ENCODE measurements at places on chromosomes 7 and 10.

DNA sequence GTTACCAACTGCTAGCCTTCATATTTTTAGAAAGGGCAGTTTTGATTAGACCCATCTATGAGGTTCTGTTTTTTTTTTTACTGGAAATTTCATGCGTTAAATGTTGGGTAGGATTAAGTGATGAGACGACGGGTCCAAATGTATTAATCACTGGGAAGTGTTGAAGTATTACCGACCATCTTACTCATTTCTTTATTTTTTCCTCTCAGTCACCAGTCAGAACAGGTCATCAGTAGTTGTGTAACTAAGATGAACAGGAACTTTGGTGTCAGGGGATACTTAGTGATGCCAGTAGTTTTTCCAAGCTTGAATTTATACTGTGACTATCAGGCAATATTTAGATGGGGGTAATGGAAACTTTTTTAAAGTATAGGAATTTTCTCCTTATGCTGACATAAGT, 14.2 kb downstream of the TFAM start:
- DNase-seq, result no peak

- DNase-seq, result no peak
Measured at GRCh38 chr10:114131094-114131493, 42.9 kb downstream of the CCDC186 start.

DNA sequence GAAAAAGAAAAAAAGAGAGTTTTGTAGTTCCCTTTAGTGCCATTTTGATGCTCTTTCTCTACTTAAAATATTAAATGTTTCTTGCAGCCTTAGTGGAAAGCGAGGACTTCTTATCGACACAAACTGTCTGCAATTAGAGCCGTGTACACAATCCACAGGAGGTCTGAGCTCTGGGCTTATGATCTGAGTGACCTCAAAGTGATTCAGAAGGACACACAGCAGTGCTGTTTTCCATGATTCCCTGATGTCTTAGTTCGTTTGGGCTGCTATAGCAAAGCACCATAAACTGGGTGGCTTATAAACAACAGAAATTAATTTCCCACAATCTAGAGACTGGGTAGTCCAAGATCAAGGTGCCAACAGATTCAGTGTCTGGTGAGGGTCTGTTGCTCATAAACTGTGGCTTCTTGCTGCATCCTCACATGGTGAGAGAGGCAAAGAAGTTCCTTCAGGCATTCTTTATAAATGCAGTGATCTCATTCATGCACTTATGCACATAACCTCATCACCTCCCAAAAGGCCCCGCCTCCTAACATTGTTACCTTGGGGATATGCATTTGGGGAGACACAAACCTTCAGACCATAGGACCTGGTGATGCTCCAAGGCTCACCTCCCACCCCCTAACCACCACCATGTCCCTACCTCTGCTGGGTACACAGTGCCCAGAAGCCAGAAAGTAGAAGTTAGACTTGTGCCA, 204.5 kb upstream of the GHITM start:
- no peak for DNase-seq

DNA sequence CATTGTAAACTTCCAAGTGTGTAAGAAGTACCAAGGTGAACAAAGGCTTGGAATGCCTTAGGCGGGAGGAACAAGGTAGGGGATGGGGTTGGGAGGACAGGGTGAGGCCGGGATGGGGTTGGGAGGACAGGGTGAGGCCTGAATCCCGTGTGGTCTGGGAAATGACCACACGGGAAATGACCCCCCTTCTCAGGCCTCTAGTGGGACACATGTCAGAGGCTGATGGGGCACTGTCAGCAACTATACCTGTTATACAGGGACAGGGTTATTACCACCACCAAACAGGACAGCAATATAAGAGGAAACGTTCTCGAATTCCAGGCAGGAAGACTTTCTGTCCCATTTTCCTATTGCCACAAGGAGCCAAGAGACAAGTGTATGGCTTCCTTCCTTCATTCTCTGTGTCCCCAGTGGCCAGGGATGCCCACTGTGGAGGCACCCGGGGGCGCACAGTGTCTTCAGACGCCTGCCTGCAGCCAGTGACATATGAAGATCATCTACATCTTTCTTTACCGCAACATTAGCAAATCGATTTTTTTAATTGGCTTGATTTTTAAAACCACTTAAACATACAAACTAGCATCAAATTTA, 1.3 kb downstream of the MKI67 start:
- DNase-seq, result no peak

DNA sequence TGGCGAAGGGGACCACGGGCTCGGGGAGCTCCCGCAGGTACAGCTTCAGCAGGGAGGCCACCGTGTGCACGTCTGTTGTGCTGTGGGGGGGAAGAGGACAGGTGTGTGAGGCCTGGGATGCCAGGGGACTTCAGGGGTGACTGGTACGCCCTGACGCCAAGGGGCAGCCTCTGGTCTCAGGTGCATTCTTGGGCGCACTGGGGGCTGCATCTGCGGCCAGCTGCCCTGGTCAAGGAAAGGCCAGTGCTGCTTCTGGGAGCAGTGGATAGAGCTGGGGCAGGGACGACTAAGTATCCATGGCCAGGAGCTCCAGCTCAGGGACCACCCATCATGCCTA, 148.5 kb downstream of the MAPK8 start:
- no peak for DNase-seq

GRCh38 chr10:51773681-51774080, 74.3 kb upstream of the CSTF2T start:
- no peak for DNase-seq

GRCh38 chr10:94316560-94316959, 46.2 kb downstream of the NOC3L start:
- DNase-seq, result no peak

DNA sequence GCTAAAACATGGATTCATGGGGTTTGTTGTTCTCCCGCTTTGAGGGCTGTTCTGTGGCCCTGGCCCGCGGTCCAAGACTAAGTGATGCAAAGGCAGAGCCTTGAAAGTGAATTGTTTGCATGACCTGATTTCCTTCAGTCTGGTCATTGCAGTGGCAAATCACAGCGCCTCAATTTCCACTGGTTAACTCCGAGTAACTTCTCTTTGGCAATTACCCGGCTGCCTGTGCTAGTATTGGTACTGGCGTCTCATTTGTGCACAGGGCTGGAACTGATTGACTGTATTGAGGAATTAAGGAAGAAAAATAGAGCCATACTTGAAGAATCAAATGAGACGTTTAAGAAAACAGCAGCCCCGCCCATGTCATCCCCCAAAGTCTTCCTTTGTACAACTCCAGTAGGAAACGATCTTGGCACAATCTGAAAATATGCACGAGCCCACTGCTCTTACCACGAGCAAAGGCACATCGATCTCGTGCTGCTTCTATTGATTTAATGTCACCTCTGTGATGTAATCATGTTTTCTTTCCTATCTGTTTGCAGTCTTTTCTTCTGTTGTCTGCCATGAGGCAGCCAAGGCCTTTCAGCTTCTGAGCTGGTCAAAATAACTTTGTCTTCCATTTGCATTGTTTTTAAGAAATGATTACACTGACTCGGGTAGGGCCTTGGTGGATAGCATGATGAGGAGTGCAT, 60.6 kb upstream of the SHH start:
- DNase-seq, result no peak

GRCh38 chr7:35599061-35599460, 95.9 kb downstream of the HERPUD2 start:
- peak; percentile 73 for DNase-seq

GRCh38 chr7:151345576-151346469, 4.2 kb downstream of the NUB1 start:
- DNase-seq, result no peak

GRCh38 chr7:19814776-19815175, 41.4 kb upstream of the TMEM196 start:
- no peak for DNase-seq

GRCh38 chr7:100879685-100880261, 4.9 kb downstream of the SRRT start:
- no peak for DNase-seq

- no peak for DNase-seq
Measured at GRCh38 chr7:44712012-44712411, 36.6 kb upstream of the ZMIZ2 start.

- no peak for DNase-seq
Measured at GRCh38 chr7:117863618-117864017, 9.6 kb downstream of the CTTNBP2 start.

- DNase-seq, result no peak
Measured at GRCh38 chr10:31935678-31936077, 7.0 kb upstream of the ARHGAP12 start.

GRCh38 chr7:43314379-43315158, 202.1 kb downstream of the HECW1 start:
- no peak for DNase-seq

DNA sequence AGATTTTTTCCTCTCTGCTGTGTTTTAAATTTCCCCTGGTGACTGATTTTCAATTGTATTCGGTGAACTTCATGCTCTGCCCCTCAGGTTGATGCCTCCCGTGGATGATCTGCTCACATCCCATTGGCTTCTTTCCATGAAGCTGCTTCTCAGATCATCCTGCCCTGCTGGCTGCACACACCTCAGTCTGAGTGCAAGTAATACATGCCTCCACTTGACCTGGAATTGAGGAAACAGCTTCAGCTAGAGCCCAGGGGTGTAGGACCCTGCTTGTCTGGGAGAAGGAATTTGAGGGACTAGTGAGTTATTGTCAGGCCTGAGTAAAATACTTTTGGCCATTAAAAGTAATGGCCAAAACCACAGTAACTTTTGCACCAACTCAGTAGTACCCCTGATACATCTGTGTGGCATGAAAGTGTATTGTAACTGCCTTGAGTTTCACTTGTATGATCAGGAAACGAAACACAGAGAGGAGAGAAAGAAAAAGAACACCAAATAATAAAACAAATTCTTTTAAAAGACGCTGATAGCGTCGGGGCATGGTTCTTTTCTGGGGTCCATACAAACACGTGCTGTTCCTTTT, 49.4 kb downstream of the SPAM1 start:
- DNase-seq, result no peak

- DNase-seq, result no peak
Measured at GRCh38 chr7:111145472-111145871, 54.5 kb downstream of the LRRN3 start.

DNA sequence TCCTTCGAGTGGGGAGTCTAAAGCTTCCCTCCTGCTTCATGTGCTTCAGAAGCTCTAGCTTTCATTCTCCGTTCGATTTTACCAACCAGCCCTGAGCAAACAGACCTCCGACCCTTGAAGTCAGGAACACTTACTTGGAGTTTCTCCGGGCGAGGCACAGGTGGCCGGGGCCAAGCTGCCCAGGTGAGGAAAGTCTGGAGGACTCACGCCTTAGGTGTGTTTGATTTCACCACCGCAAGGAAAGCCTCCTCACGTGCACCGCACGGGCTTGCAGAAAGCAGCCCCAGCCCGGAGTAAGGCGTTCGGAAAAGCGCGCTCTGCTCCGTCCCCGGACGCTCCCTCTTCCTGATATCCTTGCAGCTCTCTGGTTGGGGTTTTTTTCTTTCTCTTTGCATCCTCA, 30.1 kb upstream of the CNPY1 start:
- no peak for DNase-seq

GRCh38 chr10:115355162-115355760, 262.1 kb downstream of the ATRNL1 start:
- DNase-seq, result peak; percentile 16

DNA sequence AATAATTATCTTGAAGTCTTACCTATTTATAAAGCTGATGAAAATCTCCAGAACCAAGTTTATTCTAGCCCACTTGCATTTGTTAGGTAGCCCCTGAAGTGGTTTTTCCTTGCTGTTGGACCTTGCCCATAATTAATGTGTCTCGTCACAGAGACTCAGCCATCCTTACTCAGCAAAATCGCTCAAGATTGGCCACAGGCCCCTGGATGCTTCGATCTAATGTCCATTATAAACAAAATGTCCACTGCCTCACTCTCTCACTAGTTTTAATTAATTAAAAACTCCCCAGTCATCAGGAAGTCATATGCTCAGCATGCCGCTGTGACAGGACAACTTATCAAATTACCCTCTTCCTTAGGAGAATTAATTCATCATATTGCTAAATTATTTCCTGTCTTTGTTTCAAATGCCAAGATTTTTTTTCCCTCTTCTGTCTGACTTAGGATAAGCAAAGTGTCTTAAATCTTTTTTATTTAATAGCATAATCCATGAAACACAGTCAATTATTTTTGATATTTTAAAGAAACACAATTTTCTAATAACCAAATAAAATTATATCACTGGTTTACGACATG, 126.8 kb upstream of the PCLO start:
- DNase-seq, result no peak

DNA sequence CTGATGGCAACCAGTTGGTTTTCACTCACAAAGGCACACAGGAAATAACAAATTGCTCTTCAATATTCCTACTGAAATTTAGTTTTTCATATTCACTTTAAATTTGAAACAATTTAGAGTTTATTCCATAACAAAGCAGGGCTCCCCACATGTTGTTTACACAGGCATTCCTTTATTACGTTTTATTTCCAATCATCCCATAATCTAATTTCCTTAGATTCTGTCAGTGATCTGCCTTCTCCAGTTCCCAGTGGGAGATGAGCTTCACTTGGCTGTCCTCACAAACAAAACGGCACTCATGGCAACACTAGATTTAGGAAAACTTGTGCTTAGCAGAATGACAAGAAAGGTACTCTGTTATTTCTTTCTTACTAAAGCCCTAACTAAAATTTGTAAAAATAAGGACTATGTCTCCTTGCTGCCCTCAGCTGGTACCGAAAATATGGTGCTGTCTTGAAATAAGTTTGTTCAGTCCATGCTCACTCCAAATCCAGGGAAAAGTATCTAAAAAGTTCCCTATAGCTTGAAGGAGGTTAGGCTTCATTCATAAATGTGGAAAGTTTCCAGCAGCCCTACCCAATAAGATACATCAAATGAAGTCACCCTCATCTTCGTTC, 23.0 kb downstream of the PHYH start:
- DNase-seq, result no peak

DNA sequence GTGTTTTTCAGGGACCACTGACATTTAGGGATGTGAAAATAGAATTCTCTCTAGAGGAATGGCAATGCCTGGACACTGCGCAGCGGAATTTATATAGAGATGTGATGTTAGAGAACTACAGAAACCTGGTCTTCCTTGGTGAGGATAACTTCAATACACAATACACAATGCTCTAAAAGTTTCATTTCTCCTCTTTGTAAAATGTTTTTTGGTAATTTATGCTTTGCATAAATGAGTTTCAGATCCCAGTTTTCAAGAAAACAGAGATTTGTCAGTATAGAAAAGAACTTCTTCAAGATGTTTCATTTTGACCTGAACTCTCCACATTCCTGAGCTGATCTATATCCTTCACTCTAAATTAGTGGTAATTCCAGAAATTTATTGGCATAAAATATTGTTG, 14.2 kb downstream of the ZNF92 start:
- no peak for DNase-seq

GRCh38 chr7:127486654-127487053, 94.1 kb upstream of the ZNF800 start:
- no peak for DNase-seq

All from NCI-H526 treated with DMSO at 0.1 percent for 48 hours (cell line).